ENCODE measurements at places on chromosomes 1 and 21. TPM values are rescaled to one million over a fixed set of nuclear protein-coding genes. Genes with fewer than 3 reads are reported as not detected.

GRCh38 chr1:183247931-183248330 is 61.9 kb downstream of the LAMC2 start:
- DNase-seq = no peak

OR2T2 gene
- total RNA-seq = 4.1 TPM

GRCh38 chr21:33998809-33999208 is 74.6 kb upstream of the MRPS6 start:
- no peak for DNase-seq

- no peak for DNase-seq
Measured at GRCh38 chr1:204493984-204494280, 673 bp downstream of the PIK3C2B start.

DNA sequence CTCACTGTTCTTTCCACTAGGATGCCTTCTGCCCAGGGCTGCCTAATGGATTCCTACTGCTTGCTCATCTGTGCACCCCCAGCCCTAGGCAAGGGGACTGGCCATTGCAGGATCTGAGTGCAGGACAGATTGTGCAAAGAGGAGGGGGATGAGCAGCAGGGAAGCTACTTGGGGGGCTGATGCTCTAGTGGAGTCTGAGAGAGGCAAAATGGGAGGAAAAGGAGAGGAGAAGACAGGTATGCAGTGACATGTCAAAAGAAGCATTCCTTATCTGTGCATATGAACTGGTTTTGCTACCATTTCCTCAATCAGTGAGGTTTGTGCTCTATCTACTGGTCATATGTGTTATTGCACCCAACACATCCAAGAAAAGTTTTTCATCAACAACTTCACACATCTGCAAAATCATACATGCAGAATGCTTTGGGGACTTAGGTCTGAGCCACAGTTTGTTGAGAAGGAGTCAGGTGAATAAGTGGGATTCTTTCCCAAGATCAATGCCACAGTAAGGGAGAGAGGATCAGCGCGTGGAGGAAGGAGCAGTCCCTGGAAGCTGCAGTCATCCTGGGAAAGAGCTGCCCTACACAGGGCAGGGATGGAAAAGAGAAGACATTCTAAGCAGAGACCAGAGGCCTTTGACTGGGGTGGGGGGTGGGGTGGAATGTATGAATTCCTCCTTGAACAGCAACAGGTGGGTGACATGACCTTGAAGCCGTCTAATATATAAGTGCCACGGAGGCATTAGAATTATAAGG is 14.4 kb downstream of the SLC5A9 start:
- DNase-seq = no peak

- no peak for DNase-seq
Measured at GRCh38 chr1:185788386-185788785, 54.2 kb downstream of the HMCN1 start.

TGFBR3 gene
- total RNA-seq = 0.60 TPM

Data from activated B cell treated with CpG ODN at 0.5 μM for 24 hours (primary cell).